Left forelimb (tissue), 1 donor: ENCODE measurements at places on chromosomes 1 and 21.

GRCh38 chr1:10525208-10525607 lies 50.5 kb downstream of the PEX14 start:
- no peak for DNase-seq

DNA sequence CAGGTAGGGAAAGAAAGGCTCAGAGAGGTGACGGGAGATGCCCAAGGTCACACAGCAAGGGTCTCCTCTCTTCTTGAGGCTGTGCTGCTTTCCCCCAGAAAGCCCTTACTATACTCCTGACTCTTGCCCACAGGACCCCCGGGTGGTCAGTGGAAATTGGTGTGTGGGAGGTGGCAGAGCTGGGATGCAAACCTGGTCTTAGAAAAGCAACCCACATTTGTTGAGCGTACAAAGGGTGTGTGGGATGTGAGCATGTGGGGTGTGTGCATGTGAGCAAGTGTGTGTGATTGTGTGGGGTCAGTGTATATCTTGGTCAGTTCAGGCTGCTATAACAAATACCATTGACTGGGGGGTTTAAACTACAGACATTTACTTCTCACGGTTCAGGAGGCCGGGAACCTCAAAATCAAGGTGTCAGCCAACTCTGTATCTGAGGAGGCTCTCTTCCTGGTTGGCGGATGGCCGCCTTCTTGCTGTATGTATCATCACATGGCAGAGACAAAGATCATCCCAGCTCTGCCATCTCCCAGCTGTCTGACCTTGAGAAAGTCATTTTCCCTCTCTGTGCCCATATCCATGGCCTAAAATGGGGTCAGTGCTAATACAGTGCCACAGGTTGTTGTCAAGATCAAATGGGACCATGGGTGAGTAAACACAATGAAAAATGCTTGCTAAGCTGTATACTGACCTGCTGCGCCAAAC lies 268.5 kb downstream of the PTPRU start:
- peak; percentile 18 for DNase-seq

- DNase-seq = no peak
Observed at GRCh38 chr21:16117331-16117730, 387.5 kb downstream of the USP25 start.

DNA sequence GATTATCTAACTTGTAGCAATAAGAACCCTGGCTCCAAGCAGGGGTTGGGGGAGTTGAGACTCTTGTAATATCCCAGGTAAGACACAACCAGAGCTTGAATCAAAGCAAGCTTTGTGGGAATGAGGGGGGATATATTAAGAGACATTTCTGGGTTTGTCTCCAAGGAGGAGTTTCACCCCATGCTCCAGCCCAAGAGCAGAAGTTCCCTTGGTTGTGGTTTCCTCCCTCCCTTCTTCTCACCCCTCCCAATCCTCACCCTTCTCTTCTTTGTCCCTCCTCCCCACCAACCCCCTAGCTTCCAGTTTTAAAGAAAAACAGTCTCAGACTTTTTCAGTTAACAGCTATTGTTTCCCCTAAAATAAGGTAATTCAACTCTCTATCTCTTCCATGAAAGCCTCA lies 11.9 kb downstream of the TRAF3IP3 start:
- DNase-seq = no peak

DNA sequence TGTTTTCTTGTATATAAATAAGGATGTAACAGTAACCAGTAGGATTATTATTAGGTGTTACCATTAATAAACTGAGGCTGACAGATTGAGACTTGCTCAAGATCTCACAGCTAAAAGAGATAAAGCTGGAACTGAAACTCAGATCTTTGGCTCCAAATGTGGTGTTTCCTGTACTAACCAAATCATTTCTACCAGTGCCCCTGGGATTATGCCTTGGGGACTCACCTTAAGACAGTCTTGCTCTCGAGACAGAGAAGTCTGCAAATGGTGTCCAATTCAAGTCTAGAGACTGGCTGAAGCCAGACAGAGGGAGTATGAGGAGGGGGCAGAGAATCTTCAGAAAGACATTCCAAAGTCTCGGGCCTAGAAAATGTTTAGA lies 593 bp upstream of the CD53 start:
- DNase-seq = no peak

DNA sequence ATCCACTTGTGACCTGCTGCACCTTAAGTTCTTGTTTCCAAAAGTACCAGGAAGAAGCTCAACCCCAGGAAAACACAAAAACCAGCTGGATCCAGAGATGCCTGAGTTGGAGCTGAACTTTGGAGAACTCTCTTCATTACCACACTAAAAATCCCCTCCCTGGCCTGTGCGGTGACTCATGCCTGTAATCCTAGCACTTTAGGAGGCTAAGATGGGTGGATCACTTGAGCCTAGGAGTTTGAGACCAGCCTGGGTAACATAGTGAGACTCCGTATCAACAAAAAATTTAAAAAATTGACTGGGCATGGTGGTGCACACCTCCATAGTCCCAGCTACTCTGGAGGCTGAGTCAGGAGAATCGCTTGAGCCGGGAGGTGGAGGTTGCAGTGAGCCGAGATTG lies 6.2 kb downstream of the MAP1LC3C start:
- no peak for DNase-seq
